Tongue (tissue), 3 donors: ENCODE measurements at places on chromosomes 4 and X. TPM values are rescaled to one million over a fixed set of nuclear protein-coding genes. Genes with fewer than 3 reads are reported as not detected.

The NDST3 gene
- not detected for total RNA-seq

DNA sequence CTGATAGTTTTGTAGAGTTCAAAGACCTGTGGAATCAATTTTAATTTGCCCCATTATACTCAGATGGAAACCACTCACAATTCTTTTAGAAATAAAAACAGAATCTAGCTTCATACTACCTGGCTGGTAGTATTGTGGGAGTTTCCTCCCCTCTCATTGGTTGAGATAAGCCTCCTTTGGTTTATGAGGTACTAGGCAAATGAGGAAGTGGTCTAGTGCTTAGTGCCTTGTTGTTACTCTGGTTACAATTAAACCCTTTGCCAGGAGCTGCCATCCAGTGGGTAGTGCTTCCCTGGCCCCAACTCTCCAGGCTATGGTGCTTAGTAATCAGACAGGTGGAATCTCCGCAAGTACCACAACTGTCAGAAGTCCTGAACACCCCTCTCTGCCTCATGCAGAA lies 118.3 kb downstream of the CDKL5 start:
- DNase-seq: no peak

DNA sequence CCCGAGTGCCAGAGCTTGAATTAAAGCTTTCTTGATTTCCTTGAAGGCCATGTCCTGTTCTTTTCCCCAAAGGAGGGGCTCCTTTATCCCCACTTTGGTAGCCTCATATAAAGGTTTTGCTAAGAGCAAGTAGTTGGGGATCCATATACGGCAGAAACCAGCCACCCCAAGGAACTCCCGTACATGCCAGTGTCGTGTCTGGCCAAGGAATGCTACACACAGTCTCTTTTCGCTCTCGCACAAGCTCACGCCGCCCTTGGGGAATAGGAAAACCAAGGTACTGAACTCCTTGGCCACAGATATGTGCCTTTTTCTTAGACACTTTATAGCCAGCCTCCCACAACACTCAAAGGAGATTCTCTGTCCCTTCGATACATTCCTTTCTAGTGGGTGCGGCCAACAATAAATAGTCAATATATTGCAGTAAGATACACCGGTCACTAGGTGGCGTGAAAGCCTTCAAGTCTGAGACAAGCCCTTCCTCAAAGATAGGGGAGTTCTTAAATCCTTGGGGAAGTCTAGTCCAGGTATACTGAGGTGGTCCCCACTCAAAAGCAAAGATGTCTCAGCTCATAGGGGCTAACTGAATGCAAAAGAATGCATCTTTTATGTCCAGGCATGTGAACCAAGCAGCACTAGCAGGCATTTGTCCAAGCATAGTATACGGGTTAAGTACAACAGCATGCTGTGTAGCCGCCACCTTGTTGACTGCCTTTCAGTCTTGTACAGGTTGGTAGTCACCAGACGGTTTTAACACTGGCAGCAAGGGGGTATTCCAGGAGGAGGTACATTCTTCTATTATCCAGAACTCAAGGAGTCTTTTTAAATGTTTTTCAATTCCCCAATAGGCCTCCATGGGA lies 57.8 kb upstream of the XAGE1B start:
- DNase-seq: peak; percentile 68

DNA sequence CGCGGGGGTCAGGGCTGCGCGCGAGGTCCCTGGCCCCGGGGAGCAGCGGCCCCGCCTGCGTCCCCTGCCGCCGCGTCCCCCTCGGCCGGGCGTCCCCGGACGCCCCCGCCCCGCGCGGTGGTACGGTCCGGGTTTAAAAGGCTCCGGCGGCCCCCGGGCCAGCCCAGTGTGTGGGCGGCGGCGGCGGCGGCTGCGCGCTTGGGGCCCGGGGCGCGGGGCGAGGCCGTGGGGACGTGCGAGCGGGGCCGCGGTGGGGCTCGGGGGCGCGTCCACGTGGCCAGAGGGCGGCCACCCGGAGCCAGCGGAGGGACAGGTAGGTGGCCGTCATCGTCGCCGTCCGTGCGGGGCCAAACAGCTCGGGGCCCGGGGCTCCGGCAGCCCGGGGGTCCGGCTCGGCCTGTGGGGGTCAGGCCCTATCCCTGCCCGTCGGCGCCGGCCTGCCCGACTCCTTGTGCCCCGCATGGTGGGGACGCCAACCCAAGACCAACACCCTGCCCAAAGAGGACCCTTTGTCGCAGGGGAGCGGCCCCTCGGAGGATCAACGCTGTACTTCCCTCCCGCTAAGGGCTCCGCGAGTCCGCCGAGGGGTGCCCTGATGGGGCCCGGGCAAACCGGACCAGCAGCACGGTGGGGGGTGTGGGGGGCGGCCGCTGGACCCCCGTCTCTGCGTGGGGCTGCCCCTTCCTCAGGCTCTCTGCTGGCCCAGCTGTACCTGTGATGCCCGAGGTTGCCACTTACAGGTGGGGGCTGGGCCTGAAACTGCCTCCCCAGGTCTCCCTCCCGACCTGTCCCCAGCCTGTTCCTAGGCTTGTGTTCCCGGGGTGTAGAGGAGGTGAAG lies at the start of gene PLXNA3:
TSS of gene PLXNA3 (plus strand) at position 166 of the 838 bp plus-strand sequence. CDS start 1,903 bp downstream, outside the sequence.
- peak; percentile 64 for DNase-seq

DNA sequence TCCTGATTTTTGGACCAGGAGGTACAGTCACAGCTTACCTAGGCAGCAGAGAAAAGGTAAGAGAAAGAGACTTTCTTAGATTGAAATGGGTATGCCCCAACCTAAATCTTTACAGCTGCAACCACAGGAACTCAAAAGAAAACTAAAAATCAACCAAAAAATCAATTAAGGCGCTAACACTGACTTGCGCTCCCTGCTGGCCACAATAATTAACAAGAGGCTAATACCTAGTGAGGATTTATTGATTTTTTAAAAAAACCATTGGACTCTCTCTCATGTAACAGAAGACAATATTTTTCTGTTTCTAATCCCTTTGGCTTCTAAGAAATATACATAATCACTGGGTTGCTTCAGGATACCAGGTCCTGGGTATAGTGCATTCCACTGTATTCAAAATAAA lies 153.9 kb upstream of the TENM3 start:
- no peak for DNase-seq

- peak; percentile 71 for DNase-seq
These were observed 139.1 kb downstream of the COL4A6 start for GRCh38 chrX:108299101-108299591.
